ENCODE measurements at places on chromosomes 12 and 14. TPM values are rescaled to one million over a fixed set of nuclear protein-coding genes. Genes with fewer than 3 reads are reported as not detected.

PARPBP gene
- 3.8 TPM for total RNA-seq

ARID4A gene
- total RNA-seq = 23.7 TPM

CMAS gene
- total RNA-seq = 28.5 TPM

KRT5 gene
- total RNA-seq = not detected
